ENCODE measurements at places on chromosomes 13 and 19.

GRCh38 chr13:39635564-39635963 lies 19.9 kb upstream of the COG6 start:
- no peak for DNase-seq

DNA sequence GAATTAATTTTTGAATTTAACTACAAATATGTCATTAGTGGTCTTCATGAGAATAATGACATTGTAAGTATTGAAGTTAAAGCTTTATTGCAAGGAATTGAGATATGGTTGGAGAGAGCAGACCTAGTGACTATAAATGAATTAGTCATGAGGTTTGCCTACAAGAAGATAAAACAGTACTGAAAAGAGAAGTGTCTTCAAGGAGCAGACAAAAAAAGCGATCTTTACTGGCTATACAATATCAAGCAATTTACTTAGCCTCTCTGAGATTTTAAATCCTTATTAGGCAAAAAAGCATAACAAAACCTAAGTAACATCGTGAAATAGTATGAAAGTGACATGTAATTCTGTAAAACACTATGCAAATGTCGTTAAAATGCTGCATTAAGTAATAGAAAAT lies 435.1 kb upstream of the PCDH20 start:
- DNase-seq = no peak

- peak; percentile 97 for DNase-seq
Observed at GRCh38 chr19:41323430-41324125, 13.6 kb downstream of the CCDC97 start.

DNA sequence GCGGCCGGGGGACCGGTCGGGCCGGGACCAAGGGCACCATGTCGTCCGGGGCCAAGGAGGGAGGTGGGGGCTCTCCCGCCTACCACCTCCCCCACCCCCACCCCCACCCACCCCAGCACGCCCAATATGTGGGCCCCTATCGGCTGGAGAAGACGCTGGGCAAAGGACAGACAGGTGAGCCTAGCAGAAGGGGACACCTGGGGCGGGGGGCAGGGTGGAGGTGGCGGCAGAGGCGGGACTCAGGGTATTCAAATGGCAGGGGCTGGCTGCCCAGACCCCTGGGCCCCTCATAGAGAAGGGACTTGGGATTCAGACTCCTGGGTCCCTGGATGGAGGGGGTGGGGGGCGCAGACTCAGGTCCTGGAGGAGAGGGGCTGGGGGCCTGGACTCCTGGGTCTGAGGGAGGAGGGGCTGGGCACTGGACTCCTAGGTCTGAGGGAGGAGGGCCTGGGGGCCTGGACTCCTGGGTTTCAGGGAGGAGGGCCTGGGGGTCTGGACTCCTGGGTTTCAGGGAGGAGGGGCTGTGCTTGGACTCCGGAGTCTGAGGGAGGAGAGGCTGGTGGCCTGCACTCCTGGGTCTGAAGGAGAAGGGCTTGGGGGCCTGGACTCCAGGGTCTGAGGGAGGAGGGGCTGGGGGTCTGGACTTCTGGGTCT lies 735 bp downstream of the BRSK1 start:
- DNase-seq = no peak

DNA sequence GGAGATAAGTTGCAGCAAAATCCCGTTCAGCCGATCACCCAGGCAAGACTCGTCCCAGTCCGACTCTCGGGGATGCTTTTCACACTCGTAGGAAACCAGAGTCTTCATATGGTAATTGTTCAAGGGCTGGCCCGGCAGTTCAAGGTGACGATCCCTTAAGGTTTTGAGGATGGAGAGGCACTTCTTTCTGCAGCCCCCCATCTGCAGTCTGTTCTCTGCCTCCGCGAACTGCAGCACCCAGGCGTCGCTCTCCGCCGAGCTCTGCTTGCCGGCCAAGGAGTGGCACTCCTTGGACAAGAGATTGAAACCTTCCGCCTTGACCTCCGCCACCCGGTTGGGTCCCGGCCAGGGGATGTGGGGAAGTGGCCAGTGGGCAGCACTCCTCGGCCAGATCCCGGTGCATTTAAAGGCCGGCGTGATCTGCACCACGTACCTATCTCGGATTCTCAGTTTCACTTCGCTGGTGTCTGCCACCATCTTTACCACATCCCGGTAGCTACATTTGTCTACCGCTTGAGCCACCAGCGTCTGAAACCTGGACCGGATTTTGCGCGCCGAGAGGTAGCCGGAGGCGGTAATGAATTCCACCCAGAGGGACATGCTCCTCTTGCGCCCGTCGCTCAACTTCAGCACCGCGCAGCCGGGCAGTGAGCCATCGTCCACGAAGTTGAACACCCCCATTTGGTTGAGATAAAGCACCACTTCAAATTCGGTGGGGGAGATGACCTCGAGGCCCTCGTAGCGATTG lies 1.1 kb downstream of the MAB21L1 start:
- peak; percentile 61 for DNase-seq

GRCh38 chr19:4675346-4675745 lies 5.2 kb upstream of the MYDGF start:
- DNase-seq = no peak

DNA sequence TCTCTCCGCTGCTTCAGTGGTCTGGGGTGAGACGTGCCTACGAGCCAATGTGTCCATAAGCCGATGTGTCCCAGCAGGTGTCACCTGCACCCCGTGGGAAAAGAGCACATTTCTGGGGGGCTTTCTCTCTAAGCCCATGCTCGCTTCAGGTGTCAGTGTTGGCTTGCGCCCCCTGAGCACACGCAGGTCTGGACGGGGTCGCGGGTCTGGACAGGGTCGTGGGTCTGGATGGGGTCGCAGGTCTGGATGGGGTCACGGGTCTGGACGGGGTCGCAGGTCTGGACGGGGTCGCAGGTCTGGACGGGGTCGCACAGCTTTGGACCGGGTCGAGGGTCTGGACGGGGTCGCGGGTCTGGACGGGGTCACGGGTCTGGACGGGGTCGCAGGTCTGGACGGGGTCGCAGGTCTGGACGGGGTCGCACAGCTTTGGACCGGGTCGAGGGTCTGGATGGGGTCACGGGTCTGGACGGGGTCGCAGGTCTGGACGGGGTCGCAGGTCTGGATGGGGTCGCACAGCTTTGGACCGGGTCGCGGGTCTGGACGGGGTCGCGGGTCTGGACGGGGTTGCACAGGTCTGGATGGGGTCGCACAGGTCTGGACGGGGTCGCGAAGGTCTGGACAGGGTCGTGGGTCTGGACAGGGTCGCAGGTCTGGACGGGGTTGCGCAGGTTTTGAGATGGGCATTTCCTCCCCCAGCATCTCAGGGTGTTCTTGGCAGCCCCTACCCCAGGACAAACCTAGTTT lies 24.5 kb upstream of the TFDP1 start:
- no peak for DNase-seq

DNA sequence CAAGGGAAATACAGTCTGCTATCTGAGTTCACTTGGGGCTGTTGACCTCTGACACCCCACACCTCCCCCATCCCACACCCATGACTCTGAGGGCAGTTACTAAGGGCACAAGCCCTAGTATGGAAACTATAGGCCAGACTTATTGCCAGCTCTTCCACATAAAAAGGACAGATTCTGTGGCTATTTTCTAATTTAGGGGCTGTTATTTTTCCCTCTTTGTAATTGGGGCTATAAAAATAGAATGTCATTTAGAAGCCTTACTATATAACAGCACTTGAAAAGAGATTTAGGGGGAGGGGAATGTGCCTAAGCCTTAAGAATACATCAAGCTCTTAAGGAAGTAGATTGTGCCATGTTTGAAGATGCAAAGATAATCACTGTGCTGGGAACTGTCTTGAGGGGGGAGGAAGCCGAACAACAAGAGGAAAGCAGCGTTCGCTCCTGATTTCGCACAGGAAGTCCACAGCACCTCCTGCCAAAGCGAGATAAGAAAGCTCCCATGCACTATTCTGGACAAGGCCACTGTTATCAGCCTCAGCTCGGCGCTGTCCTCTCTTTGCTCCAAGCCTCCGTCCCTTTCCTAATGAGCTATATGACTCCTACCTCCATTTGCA lies 86.6 kb downstream of the FLT1 start:
- no peak for DNase-seq

- DNase-seq = no peak
Observed at GRCh38 chr13:65054277-65054676, 2175.9 kb downstream of the PCDH9 start.

DNA sequence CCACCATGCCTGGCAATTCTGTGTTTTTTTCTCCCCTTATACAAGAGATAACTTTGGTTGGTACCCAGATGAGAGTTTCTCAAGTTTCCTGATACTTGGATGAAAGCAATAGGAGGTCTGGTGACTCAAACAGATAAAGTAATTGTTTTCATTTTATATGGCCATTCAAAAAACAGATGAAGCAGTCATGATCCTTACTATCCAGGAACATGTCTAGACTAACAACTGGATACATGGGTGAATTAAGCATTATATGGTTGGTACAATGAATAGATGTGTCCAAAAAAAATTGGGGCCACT lies 8.5 kb downstream of the ZNF430 start:
- DNase-seq = no peak

GRCh38 chr13:40146063-40146462 lies 490.6 kb downstream of the COG6 start:
- no peak for DNase-seq

GRCh38 chr19:32201211-32201610 lies 144.2 kb upstream of the ZNF507 start:
- no peak for DNase-seq

DNA sequence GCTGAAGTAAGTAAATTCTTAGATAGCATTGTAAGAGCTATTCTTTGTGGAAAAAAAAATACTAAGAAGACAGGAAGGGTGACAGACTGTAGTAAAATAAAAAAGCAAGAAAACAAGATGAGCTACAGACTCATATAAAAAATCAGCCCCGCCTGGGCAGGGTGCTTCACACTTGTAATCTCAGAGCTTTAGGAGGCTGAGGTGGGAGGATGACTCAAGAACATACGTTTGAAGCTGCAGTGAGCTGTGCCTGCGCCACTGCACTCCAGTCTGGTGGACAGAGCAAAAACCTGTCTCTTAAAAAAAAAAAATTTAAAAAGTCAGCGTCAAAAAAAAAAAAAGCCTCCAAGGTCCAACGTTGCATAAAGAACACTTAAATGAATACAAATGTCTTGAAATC lies 102.1 kb downstream of the VWA8 start:
- DNase-seq = no peak

- no peak for DNase-seq
Observed at GRCh38 chr13:34383728-34384127, 558.3 kb upstream of the NBEA start.

DNA sequence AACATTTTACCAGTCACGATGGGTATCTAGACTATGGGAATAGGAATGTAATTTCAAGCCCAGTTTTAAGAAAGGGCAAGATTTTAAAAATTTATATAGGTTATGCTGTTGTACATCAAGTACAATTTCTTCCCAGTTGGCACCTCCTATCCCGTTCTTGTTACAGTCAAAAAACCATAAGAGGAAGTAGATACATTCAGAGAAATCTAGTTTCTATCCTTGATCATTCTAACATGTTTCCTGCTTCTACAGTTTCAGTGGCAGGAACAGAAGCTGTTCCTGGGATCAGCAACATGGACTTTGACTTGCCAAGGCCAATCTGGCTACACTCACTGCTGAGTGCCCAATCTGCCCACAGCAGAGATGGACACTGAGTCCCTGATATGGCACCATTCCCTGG lies 14.7 kb upstream of the FPR3 start:
- no peak for DNase-seq

GRCh38 chr19:49436381-49437017 lies 4.8 kb downstream of the SLC17A7 start:
- DNase-seq = no peak

DNA sequence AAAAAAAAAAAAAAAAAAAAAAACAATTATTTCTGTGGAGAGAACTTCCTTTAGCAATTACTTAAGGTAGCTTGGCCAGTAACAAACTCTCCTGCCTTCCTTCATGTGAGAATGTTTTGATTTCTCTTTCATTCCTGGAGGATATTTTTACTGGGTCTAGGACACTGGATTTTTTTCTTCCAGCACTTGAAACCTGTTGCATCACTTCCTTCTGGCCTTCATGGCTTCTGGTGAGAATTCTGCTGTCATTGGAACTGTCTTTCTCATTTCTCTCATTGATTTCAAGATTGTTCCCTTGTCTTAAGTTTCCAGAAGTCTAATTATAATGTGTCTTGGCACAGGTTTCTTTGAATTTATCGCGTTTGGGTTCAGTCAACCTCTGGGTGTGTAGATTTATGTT lies 19.3 kb upstream of the RAB20 start:
- peak; percentile 46 for DNase-seq

GRCh38 chr13:77412116-77412635 lies 85.3 kb upstream of the MYCBP2 start:
- DNase-seq = no peak

DNA sequence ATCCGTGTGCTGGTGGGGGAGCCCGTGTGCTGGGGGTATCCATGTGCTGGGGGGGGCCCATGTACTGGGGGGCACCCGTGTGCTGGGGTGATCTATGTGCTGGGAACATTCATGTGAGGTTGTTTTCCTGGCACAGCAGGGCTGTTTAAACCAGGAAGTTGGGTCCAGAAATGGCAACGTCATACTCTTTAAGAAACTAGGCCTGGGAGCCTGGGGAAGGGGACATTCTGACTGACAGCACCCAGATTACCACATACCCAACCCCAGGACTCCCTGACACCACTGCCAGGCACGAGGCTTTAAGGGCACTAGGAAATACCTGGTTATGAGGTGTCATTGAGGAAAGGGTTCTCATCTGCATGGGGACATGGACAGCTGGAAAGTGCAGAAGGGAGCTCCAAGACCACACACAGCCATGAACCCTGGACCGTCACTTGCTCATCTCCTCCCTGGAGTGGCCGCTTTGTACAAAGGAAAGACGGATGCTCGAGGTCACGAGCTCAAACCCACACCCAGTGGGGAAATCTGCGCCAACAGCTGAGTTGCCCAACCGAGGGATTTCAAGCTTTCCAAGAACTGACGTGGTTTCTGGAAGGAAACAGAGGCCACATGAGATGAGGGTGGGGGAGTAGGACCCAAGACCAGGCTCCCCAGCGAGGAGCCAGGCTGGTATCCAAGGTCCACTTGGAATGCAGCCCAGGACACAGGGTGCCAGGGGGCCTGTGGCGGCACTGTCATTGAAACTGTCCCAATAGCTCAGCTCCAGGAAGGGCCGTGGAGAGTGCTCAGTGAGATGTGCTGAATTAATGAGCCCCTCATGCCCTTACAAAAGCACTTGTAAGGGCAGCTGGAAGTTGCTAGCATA lies 40.9 kb downstream of the RAB20 start:
- peak; percentile 79 for DNase-seq

DNA sequence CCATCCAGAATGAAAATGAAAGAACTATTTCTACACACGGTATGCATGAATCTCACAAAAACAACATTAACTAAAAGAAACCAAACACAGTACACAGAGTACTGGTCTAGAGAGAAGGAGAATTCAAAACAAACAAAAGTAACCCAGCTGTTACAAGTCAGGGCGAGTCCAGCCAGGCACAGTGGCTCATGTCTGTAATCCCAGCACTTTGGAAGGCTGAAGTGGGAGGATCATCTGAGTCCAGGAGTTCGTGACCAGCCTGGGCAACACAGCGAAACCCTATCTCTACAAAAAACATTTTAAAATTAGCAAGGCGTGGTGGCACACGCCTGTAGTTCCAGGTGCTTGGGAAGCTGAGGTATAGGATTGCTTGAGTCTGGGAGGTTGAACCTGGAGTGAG lies 1.7 kb upstream of the PSMC4 start:
- DNase-seq = no peak
